ENCODE measurements at places on chromosomes 4 and X.

DNA sequence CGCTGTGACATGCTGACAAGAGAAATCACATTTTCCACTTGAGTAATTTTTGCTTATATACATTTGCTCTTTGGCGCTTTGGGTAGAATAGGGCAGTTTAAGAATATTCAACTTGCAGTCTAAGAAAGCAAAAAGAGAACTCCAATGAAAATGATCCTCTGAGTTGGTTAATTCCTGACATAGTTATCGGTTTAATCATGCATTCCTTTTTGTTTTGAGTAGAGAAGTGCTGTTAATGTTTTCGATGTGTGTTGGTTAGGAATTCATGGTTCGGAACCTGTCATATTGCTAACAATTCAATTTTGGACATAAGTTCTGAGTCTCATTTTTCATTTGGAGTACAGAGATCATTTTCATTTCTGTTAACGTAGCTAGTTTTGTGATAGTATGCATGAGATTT, 700.6 kb upstream of the PITX2 start:
- DNase-seq = no peak

- DNase-seq = no peak
These were observed 16.6 kb upstream of the PITX2 start for GRCh38 chr4:110639207-110640090.

DNA sequence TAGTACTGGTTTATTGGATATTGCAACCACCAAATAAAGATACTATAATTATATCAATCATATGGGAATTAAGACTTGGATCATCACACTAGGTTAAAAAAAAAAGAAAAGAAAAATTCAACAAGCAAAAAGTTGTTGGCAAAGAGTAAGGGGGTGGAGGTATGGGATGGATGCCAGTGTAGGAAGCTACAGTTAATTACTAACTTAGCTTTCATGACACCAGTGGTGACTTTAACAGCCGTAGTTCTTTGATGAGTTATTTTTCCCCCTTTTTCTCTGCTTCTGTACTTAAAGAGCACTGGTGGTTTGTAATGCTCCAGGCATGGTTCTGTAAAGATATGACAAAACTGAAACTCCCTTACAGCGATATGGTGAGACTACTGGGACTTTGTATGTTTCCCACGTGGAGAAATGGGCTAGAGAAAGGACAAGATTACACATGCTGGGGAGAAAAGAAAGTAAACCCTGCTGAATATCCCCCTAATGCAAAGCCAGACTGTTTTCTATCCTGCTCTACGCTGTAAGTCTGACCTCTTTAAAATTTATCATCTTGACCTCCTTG, 210.8 kb downstream of the SPOCK3 start:
- DNase-seq = no peak

- no peak for DNase-seq
These were observed 27.7 kb downstream of the HNRNPD start for GRCh38 chr4:82346126-82346525.

GRCh38 chr4:71841336-71841735, 57.5 kb upstream of the GC start:
- DNase-seq = no peak

DNA sequence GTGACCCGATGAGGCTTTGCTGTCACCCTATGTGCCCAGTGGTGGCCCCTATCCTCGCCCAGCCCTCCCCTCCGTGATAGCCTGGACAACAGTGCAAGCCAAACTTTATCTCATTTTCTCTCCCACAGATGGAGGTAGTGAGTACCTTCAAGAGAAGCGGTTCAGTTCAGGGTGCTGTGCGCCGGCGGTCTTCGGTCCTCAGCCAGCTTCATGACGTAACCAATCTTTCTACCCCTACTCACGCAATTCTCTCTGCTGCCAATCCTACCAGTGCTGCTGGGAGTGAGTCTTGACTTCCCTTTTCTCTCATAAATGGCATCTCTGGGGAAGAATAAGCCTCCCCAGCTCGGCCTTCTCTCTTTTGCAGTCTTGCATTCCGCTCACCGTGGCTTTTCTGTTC, 29.5 kb downstream of the CCNQ start:
- no peak for DNase-seq

- DNase-seq = no peak
These were observed 81.3 kb upstream of the LIMCH1 start for GRCh38 chr4:41456559-41457101.

Measured in T-helper 17 cell (primary cell).